ENCODE measurements at places on chromosomes 3 and 15. TPM values are rescaled to one million over a fixed set of nuclear protein-coding genes. Genes with fewer than 3 reads are reported as not detected.

GRCh38 chr3:138768125-138768524 is 66.6 kb downstream of the PIK3CB start:
- no peak for DNase-seq

Gene EXD1
- 0.08 TPM for polyA plus RNA-seq

GRCh38 chr3:132606085-132606484 is 9.0 kb downstream of the ACKR4 start:
- DNase-seq, result no peak

GRCh38 chr3:154235330-154235729 is 89.0 kb downstream of the DHX36 start:
- DNase-seq, result peak; percentile 30

DNA sequence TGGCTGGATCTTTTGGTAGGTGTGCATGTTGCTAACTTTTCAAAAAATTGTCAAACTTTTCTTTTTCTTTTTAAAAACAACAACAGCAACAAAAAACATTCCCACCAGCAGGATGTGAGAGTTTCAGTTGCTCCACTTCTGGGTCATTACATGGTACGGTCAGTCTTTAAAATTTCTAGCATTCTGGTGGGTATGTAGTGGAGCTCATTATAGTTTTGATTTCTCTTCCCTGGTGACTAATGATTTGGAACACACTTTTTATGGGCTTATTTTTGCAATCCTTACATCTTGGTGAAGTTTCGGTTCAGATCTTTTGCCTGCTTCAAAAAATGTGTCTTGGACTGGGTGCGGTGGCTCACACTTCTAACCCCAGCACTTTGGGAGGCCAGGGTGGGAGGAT is 19.3 kb downstream of the ATP1B3 start:
- DNase-seq, result no peak

- DNase-seq, result peak; percentile 46
These were observed 55.4 kb downstream of the ASTE1 start for GRCh38 chr3:130971208-130971607.

- DNase-seq, result no peak
These were observed 131.6 kb downstream of the TPRA1 start for GRCh38 chr3:127458696-127459604.

Data from mammary epithelial cell (primary cell).